ENCODE measurements at places on chromosomes 4 and X.

DNA sequence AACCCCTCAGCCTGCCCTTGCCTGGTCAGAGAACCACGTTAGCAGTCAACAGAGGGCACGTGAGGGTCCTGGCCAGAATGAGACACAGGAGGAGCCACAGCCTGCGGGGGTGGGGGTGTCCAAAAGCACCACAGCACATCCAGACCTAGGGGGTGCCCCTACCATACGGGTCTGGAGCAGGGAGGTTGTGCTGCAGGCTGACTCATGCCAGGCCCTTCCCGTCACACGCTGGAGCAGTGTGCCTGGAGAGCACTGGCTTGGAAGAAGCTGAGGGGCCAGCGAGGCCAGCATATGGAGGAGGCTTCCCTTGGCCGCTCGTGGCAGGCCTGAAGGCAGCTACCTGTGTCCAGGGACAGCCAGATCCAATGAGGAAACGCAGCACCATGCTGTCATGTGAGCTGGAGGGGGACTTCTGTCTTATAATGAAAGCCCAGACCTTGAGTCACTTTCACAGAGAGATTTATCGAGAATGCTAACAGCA lies 1.5 kb upstream of the IRAK1 start:
- no peak for DNase-seq

GRCh38 chr4:5045097-5045496 lies 6.2 kb upstream of the STK32B start:
- no peak for DNase-seq

GRCh38 chr4:98937986-98938720 lies 9.2 kb upstream of the EIF4E start:
- no peak for DNase-seq

DNA sequence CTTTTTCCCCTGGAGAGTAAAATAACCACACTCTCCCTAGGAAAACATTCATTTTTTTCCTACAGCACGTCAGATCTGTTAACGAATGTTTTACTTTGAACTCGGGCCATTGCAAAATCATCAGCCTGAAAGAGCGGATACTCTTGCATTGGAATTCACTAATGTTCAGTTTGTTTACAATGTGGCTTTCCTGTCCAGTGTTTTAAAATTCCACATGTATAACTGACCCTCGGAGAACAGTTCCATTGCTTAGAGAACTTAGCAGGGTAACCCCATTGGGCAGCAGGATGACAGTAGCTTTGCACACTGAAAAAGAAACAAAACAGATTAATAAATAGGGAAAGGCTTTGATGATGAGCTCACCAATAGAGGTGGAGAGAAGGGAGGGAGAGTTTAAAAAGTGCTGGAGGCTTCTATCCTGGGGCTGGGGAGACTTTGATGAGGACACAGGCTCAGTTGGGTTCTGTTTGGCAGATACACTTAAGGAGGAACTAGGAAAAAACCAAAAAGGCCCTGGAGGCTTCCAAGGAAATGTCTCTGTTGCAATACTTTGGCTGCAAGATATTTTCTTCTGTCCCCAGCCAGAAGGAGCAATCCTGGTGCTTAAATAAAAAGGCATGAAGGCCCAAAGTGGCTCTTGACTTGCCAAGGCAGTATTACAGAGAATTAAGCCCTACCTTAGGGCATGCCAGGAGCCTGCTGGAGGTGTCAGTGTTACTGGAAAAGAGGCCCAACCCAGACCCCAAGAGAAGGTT lies 143.1 kb downstream of the ARSF start:
- no peak for DNase-seq

DNA sequence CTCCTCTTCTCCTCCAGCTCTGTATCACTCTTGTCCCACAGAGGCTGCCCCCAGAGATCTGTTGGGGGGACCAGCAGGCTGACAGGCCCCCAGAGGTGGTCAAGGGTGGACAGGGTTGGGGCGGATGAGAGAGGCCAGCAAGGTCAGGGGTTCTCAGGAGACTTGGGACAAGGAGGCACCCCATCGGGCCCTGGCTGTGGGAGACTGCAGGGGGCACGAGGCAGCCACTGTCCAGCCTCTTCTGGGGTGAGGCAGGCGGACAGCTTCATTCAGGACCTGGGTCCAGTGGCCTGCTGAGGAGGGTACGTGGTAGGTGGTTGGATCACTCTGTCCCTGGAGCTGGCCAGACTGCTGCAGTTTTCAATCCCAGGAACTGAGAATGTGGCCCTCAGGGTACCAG lies 24.6 kb downstream of the ETDB start:
- no peak for DNase-seq

GRCh38 chr4:87865960-87866598 lies 33.3 kb downstream of the MEPE start:
- no peak for DNase-seq

- DNase-seq: no peak
Observed at GRCh38 chr4:143506031-143506430, 7.5 kb upstream of the SMARCA5 start.

- DNase-seq: no peak
Observed at GRCh38 chr4:42278709-42279324, 118.5 kb upstream of the SHISA3 start.

GRCh38 chr4:67922697-67923096 lies 38.9 kb upstream of the TMPRSS11D start:
- DNase-seq: no peak

DNA sequence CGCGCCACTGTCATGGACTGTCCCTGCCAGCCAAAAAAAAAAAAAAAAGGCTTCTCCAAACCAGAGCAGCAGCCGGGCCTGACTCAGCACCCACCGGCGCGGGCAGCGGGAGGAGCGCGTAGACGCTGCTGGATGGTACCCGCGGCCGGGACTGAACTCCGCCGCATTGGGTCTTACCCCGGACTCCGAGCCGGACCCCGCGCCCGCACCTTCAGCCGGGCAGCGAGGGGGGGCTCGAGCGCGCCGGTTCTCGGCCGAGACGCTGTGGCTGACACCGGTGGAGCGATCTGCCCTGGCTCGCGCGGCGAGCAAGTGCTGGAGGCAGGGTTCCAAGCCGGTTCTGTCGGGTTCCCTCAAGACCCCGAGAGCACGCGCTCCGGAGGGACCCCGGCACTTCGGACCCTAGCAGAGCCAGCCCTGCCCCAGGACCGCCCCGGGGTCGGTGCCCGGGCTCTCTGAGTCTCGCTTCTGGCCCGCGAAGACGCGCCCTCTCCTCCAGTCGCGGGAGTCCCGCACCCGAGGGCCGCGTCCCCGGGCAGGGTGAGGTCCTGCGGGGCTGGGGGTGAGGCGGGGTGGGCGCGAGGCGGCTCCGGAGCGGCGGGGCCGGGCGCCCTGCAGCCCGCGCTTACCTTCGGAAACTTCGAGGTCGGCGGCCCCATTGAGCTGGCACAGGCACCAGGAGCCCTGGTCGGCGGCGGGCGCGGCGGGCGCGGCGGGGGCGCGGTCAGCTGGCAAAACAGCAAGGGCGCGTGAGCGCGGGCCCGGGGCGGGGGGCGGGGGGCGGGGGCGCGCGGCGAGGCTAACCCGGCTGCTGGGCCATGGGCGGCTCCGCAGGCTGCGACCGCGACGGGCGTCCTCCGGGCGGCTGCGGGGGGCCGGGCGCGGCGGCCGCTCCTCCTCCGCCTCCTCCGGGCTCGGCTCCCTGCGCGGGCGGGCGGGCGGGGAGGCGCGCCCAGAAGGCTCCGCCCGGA lies 11.8 kb upstream of the MAN2B2 start:
- no peak for DNase-seq

- DNase-seq: no peak
Observed at GRCh38 chrX:153969904-153970356, 1.7 kb downstream of the HCFC1 start.

DNA sequence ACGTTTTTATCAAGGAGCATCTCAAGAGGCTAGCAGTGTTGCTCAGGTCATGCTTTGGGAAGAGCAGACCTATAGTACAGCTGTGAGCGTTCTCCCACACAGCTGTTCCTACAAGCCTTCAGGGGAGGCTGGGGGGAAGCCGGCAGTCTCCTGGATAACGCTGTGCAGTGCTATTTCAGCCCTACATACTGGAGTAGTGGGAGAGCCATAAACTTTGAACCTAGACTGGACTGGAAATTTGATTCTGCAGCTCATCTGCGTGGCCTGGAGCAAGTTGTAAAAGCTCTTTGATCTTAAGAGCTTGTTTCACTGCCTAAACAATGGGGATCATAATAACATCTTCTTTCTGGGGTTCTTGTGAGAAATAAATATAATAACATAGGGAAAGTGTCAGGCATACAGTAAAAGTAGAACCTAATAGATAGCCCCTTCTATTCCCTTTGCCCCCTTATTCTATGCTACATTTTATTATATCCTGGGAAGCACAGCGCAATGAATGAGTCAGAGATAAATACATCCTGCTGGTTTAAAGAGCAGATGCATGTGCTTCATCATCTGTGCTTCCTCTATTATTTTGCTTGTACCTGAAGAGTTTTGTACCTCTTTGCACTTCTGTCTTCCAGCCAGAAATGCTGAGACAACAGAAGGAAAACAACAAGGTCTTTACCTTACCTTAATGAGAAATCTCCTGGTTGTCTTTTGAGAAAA lies 14.7 kb upstream of the AMBN start:
- DNase-seq: no peak

DNA sequence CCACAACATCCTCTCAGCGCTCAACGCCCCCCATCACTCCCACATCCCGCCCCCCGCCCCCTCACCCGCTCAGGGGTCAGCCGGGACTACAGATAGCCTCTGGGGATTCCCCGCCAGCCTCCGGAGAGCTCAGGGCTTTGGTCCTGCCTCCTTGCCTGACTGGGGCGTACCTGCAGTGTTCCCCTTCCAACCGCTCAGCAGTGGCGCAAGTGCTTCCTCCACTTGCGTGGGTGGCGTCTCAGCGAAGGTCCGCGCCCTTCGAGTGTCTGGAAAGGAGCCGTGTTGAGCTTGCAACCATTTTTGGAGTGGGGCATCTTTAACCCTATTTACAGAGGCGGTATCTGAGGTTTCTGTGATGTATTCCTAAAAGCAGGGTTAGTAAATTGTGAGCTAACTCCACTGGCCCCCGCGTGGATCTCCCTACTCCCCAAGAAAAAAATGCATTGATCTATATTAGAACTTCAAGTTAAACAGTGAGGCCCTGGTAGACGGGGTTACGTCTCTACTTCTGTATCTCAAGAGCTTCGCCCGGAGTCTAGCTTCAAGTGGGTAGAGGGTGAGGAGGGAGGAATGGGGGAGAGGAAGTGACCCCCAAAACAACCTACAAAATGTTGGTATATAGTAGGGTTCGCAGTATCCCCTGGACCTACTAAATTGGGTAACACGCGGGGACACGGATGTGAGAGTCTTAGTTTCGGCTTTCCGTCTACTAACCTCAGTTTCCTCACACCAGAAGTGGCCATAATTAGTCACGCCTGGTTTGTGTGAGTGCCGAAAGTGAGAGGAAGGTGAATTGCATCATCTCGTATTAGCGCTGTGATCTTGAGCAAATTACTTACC lies 16.1 kb downstream of the NKX3-2 start:
- DNase-seq: no peak

DNA sequence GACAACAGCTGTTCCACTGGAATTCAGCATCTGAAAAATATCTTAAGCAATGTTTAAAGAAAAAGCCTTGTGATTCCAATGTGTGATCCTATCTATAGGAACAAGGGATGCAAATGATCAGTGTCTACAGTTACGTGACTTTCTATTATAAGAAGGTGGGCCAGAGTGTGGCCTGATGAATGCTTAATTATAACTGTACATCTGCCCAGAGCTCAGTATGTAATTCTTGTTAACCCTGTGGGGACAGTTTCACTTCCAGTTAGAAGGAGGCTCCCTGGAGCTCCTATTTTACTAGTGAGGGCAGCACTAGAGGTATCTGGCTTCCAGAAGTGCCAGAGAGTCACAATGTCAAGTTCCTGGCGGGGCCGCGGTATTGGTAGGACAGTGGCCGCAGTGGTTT lies 288.5 kb downstream of the USP46 start:
- no peak for DNase-seq

- DNase-seq: no peak
Observed at GRCh38 chr4:176323511-176324160, 3.9 kb downstream of the SPCS3 start.

GRCh38 chr4:65370709-65371108 lies 299.6 kb downstream of the EPHA5 start:
- DNase-seq: no peak

DNA sequence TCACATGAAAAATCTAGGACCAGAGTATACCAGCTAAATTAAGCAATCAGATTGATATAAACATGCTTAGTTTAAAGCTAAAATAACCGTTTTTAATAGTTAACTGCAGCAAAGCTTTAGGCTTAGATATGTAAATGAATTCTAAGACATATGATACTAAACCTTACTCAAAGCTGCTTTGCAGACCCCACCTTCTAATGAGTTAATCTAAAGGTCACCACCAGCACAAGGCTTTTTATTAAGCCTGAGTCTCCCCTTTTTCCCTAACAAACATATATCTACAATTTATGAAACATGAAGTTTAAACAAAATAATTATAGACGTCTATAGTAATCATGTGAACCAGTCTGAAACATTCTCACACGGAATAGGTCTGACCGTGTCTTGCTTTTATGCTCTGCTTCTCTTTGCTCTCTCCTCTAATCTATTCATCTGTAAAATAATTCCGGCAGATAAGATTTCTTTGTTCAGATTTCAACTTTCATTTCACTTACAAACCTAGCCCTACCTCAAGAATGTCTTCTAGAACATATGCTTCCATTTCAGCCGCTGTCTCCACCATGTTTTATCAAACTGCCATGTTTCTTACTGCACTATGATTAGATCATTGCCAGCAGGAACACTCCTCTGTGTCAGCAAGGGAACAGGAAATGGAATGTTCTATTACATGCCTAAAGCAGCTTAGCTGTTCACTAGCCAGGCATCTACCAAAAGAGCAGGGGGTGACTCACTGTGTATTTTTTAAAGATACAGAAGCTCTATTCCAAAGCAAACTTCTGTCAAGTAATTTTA lies 35.9 kb downstream of the ANKRD17 start:
- DNase-seq: peak; percentile 65

- DNase-seq: no peak
Observed at GRCh38 chr4:146269228-146269653, 54.9 kb downstream of the REELD1 start.

GRCh38 chr4:113537628-113538027 lies 223.9 kb downstream of the CAMK2D start:
- DNase-seq: no peak

GRCh38 chrX:106437407-106437806 lies 174.4 kb upstream of the RADX start:
- no peak for DNase-seq

DNA sequence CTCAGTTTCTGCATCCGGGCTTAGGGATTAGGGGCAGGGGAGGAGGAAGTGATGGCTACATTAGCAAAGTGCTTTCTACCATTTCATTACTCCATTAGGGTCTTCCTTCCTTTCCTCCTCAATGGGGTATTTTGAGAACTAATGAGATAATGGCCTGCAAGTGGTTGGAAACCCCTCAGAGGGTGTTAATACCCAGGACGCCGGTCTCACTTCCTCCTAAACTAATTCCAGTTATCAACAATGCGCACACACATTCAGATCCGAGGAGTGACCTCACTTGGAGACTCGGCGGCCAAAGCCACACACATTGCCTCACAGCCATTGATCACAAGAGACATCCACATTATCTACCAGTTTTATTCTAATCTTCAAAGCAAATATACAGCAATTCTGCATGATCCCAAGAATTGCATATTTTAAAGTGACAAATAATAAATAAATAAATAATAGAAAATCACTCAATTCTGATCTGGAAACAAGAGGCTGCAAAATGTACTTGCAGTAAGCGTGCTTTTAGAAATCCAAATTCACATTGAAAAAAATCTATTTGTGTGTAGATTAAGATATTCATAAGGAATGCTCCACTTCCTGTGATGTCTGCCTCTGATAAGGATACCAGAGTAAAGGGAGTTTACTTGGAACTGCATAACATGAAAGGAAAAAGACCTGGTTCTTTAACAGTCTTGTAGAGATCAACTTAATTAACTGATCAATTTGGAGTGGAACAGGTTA lies 329.1 kb downstream of the FBXW7 start:
- no peak for DNase-seq

- no peak for DNase-seq
Observed at GRCh38 chr4:177376024-177376423, 66.2 kb downstream of the AGA start.

GRCh38 chrX:124239911-124240310 lies 92.5 kb upstream of the TEX13D start:
- no peak for DNase-seq
